ENCODE measurements at places on chromosomes 7 and 10.
A peak's percentile ranks its signal among the peaks of the same experiment; 100 is the strongest.

DNA sequence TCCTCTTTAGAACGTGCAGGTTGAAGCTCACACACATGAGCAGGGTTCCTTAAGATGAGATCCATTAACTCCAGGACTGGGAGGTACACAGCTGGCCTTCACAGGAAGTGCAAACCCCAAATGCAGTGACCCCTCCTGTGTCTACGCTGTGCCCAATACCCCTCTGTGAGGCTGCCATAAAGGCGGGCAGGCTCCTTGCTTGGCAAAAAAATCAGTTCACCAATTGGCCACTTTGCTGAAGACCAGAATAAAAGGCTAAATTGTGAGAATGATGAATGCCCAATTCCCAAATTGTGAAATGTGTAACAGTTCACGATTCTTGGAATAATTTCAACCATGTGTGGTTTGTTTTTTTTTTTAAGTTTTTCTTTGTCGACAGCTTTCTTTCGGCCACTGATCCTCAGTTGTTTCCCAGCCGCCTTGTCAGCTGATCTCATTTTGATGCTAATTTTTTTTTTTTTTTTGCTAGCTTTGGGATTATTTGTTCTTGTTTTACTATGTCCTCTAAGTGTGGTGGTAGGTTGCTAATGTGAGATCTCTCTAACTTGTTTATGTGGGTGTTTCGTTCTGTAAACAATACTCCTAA, 101.9 kb upstream of the PRSS58 start:
- no peak for DNase-seq

- no peak for DNase-seq
Measured at GRCh38 chr10:67622511-67622910, 73.5 kb downstream of the CTNNA3 start.

- no peak for DNase-seq
Measured at GRCh38 chr10:96138102-96138501, 8.0 kb downstream of the ZNF518A start.

DNA sequence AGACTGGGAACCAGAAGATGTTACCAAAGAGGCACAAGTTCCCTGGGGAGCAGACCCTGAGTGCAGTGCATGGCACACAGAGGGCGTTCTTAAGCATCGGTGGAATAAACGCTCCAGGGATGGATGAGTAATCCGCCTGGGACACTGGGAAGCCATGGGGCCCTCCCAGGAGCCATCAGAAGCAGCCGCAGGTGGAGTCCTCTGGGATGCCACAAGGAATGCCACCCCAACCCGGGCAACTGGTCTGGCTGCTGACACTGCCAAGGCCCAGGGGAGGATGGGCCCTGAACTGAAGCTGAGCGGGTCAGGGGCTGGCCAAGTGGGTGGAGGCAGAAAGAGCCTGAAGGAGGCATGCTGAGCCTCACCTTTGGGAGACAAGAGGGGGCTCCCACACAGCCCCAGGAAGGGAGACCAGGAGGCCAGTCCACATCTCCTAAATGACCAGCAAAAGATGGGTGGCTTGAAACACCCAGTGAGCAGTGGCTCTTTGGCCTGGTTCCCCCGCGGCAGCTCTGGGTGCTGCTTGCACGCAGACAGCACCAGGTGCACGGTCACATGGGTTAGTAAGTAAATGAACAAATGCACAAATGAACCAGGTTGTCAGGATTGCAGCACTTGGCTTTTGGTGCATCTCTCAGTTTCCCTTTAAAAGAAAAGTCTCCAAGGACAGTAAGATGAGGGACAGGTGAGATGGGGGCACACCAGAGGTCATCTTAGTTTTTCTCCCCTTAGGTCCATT, 141.3 kb upstream of the ZMIZ1 start:
- no peak for DNase-seq

- no peak for DNase-seq
Measured at GRCh38 chr7:14720785-14721184, 181.8 kb downstream of the DGKB start.

DNA sequence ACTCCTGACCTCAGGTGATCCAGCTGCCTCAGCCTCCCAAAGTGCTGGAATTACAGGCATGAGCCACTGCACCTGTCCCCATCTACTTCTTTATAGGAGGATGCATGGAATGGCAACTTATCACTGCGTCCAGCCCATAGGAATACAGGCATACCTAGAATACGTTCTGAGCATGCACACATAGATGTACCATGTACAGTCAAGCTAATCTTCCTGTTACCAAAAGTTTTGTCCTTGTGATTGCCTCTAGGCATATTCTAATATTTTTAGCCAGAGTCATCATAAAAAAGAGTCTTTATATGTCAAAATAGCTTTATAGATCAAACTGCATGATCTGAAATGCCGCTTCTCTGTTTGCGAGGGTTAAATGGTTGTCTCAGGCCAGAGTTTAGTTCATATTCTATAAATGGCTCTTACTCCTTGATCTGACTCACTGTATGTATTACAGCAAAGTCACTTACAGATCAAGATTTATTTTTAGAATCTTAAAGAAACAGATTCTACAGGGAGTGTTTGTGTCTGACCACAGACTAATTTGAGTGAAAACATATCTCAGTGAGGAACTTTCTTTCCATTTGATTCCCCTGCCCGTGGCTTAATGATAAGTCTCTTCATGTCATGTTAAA, 210.9 kb downstream of the CREB5 start:
- DNase-seq = no peak

DNA sequence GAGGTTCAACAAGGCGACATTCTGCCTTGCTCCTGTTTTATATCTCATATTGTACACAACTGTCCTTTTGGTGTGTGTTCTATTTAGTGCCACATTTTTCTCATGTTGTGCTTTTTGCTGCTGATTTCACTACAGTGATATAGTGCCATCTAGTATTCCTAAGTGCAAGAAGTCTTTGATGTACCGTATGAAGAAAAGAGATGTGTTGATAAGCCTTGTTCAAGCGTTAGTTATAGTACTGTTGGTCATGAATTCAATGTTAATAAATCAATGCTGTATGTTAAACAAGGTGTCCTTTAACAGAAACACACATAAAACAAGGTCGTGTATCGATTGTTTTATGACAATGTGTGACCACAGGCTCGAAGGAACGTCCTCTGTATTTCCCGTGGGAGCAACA, 939.4 kb downstream of the GATA3 start:
- DNase-seq = no peak

GRCh38 chr7:36972140-36972518, 247.8 kb upstream of the AOAH start:
- no peak for DNase-seq

GRCh38 chr10:1483246-1483645, 254.1 kb downstream of the ADARB2 start:
- DNase-seq = no peak

DNA sequence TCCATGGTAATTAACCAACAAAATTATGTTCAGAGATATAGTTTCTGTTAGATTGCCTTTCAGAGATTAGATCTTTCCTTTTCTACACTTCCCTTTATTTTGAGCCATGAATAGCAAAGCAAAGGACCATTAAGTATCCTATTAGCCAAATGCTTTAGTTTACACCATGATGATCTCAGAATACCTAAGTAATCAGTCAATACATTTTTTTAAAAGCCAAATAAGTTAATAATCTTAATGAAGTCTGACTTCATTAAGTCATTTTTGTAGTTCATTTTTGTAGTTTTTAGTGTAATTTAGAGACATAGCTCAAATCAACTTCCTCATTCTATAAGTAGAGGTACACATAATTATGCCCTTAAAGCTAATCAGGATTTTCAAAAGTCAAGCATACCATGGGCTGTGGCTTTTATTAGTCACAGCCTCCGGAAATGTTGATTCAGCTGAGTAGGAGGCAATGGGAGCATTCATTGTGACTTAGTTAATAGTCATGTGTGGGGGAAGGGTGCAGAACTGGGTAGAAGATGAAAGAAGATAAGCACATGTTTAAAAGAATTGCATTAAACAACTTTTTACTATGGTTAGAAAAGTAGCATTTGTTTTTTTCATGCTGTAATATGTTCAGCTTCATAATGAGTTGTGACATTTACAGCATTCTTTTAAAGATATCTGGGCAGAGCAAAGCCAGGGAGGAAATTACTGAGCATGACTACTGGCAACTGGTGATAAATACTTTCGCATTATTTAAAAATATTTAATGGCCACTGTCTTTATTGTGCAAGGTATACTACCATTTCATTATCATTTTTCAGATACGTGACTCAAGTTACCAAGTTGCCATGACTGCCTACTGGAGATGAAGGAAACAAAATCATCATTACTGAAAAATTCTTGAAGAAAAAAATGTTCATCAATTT, 57.3 kb upstream of the CCDC71L start:
- peak; percentile 42 for DNase-seq

DNA sequence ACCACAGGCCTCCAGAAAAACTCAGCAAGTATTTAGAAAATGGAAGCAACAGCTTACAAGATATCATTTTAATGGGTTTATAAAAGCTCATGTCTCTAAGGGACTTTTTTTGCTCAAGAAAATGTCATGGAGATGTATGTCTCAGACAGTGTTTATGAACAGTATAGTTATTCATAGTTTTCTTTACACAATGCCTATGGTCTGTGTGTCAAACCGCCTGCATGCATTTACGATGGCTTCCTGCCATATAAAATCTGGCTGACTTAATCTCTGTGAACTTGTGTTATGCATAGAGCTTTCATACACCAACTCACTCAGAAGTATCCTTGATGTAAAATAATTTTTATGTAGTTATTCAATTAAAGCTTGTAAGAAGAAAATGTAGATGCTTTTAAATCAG, 1314.2 kb upstream of the LRRTM3 start:
- no peak for DNase-seq

DNA sequence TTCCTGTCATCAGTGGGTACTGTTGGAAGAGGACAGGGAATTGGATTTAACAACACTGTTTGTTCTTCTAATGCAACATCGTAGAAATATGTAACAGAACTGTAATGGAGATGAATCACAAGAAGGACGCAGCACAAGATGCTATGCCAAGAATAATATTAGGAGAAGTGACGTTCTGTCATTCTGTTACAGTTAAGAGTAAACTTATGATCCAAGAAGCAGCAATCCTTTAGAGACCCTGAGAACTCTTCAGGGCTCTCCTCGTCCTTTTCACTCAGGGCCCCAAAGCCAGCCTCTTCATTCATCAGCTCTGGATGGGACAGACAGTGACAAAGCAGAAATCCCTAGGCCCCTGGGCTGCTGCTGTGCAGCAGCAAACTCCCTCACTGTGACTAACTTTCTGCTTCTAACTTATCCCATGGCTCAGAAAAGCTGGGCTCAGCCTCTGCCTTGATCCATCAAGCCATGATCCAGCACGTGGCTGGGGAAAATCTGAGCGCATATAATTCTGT, 8.7 kb upstream of the IL6 start:
- no peak for DNase-seq

DNA sequence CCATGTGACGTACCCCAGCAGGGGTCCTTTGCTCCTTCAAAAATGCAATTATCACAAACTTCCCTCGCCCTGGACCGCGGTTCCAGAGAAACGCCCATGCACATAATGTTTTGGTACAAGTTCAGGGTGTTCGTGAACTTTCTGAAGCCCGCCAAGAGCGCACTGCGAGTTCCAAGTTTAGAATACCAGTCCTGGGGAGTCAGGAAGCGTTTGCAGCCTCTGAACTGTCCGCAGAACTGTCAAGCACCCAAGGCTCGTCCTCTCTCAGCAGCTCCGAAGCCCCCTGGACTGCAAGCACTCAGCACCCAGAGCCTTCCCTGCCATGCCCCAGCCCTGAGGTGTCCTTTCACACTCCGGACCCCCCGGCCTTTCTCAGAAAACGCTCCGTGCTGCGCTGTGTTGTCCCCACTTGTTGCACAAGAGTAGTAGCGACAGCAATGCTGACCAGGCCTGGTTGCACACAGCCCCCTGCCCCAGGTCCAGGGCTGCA, 30.3 kb downstream of the CALML3 start:
- no peak for DNase-seq

DNA sequence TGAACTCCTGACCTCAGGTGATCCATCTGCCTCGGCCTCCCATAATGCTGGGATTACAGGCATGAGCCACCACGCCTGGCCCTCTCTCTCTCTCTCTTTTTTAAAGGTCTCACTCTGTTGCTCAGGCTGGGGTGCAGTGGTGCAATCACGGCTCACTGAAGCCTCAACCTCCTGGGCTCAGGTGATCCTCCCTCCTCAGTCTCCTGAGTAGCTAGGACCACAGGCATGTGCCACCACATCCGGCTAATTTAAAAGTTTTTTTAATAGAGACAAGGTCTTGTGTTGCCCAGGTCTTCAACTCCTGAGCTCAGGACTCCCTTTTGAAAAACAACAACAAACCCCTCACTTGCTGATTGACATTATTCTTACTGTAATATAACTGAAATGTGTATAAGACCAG, 11.6 kb downstream of the PALD1 start:
- no peak for DNase-seq

DNA sequence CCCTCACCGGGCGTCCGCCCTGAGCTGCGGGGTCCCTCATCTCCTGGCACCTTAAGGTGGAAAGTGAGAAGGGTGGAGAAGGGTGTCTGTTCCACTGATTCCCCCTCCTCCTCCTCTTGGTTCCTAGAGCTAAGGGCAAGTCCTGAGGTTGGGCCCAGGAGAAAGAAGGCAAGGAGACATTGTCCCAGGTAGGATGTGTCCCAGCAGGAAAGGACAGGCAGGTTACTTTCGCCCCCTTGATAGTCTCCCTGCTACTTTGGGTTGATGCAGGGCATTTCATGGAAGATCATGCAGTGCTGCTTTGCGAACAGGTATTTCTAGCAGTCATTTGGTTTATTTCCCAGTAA, 582 bp downstream of the STEAP2 start:
- peak; percentile 42 for DNase-seq

GRCh38 chr10:74417397-74417796, 266.4 kb downstream of the ADK start:
- peak; percentile 1 for DNase-seq

DNA sequence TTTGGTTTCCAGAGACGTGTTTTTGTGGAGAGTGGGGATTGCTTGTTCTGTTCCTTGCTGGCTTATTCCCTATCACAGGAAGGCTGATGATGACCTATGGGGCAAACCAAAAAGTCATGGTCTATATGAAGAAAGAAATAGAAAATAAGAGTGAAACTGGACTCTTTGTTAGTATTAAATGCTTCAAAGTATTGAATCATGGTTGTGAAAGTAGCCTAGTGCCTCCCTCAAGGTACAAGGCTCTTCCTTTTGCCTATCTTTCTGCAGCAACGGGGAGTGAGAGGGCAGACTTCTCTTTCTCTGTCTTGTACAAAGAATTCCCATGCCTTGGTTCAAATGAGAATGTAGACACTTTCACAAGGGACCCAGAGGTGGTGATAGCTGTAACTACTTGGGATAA, 9.0 kb downstream of the MEST start:
- no peak for DNase-seq

DNA sequence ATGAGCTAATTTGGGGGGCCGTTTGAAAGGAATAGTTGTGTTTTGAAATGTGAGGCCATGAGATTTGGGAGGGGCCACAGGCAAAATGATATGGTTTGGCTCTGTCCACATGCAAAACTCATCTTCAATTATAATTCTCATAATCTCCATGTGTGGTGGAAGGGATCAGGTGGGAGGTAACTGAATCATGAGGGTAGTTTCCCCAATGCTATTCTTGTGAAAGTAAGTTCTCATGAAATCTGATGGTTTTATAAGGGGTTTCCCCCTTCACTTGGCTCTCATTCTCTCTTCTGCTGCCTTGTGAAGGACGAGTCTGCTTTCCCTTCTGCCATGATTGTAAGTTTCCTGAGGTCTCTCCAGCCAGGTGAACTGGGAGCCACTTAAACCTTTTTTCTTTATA, 490.8 kb upstream of the GRM3 start:
- DNase-seq = no peak
